Thymus (tissue), 14 donors: ENCODE measurements at places on chromosomes 2 and 18. TPM values are rescaled to one million over a fixed set of nuclear protein-coding genes. Genes with fewer than 3 reads are reported as not detected.

DNA sequence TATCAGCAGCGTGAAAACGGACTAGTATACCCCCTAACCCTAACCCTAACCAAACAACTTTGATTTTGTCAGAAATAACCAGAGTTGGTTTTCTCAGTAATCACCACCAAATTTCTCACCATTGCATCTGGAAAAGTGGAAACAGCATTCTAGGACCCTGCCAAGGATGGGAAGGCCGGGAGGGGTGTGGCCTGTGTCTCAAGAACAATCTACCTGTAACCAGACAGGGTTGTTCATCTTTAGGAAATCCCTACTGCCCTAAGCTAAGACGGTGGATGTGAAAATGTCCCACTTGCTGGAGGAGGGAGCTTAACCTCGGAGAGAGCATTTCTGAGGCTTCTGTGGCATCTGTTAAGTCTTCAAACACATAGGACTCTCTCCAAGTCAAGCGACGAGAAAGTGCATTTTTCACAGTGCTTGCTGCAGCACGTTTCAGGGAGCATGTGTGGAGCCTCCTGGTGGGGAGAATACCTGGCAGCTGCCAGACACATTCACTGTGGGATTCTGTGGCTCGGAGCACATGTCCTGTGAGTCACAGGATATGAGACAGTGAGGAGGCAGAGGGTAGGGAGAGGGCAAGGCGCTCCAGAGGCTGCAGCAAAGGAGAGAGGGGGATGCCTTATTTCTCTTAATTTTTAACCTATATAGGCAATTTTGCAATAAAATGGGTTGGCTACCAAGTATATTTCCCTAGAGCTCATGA is 207.5 kb downstream of the SPP2 start:
- H3K27me3 ChIP-seq: no peaks in the 10 kb centered on the region
- no peak overlapping the region for H3K4me3 ChIP-seq
- H3K4me1 ChIP-seq: peaks cover 2% of the 10 kb centered on the region

DNA sequence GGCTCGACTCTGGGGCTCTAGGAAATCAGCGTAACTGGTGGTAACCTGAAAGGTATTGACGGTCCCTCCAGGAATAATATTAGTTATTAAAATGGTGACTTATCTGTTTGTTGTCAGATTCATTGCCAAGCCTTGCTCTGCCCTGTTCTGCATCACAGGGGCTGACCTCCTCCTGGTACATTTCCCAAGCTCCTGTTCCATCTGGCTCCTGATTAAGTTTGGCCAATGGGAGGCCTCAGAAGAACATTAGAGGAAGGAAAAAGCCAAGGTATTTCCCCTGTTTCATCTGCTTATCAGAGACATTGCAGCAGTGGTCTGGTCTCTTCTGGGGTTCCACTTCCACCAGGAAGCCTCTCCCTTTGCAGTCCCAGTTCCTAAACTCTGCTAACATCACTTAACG is 527.0 kb downstream of the TNS1 start:
- no peaks in the 10 kb centered on the region for H3K36me3 ChIP-seq
- H3K4me1 ChIP-seq: no peaks in the 10 kb centered on the region
- no peak overlapping the region for H3K4me3 ChIP-seq
- no peak for DNase-seq
- H3K27me3 ChIP-seq: no peaks in the 10 kb centered on the region

- no peak overlapping the region for H3K4me3 ChIP-seq
- no peaks in the 10 kb centered on the region for H3K36me3 ChIP-seq
- no peaks in the 10 kb centered on the region for H3K27me3 ChIP-seq
- no peaks in the 10 kb centered on the region for H3K4me1 ChIP-seq
- no peak for DNase-seq
These were observed 639.8 kb upstream of the ZEB2 start for GRCh38 chr2:145159676-145160075.

Gene CCDC88A
- 40.8 TPM for total RNA-seq

GRCh38 chr2:17615728-17616351 is 75.3 kb downstream of the VSNL1 start:
- no peak overlapping the region for H3K27ac ChIP-seq
- H3K36me3 ChIP-seq: no peaks in the 10 kb centered on the region
- no peak for DNase-seq
- H3K27me3 ChIP-seq: no peaks in the 10 kb centered on the region
- no peak overlapping the region for H3K4me3 ChIP-seq

Gene C2orf42
- 15.7 TPM for total RNA-seq

DNA sequence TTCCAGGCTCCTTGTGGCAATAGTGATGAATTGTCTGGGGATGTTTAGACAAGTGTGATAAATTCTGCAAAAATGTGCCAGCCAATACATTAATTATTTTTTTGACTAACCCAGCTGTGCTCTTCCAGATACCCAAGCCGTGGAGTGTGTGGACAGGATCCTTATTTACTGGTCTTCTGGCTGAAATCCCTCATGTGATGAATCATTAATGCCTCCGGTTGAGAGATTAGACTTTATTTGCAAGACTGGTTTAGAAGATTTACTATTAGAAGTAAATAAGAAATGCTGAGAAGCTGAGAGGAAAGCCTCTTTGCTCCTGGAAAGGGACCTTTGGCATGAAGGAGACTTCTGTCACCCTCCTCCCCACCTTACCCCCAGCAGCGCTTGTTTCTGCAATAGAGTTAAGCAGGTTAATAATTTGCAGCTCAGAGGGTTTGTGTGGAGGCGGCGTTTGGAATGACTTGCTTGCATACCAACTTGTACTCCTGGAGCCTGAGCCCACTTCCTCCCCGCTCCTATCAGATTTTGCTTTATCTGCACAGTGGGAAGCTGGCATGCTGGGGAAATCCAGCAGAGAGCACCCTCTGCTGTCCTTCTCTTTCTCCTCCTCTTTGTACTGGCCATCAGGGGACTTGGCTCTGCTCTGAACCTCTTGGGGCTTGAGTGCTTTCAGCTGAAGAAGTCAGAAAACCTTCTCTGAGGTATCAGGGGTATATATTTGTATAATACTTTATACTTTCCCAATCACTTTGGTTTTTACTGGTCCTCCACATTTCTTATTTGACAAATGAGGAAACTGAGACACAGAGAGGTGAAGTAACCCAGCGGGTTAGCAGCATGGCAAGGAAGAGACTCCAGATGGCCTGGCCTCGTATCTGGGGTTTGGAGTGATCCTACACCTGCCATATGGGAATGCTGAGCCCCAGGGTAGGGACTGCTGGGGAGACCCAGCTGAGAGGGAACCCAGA is 16.3 kb downstream of the SLC3A1 start:
- no peaks in the 10 kb centered on the region for H3K27me3 ChIP-seq
- DNase-seq: peak; percentile 4

DNA sequence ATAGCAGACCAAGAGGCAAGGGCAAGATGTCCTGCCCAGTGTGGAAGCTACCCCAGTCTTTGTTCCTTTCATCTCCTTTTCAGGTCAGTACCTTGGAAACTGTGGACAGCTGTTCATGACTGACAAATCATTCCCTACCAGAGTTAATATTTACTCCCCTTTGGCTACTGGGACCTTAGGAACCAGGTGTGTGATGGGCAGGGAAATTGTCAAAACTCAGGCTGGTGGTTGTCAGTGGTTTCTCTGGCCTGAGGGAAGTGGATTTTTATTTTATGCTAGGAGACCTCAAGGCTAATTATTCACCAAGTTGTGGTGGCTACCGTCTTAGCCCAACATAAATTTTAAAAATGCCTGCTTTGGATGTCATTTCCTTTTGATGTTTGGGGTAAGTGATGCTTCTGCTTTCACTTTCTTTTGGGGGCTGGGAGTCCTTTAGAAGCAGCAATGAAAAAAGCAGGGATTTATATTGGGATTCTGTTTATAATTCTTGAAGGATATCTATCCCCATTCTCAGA is 119.3 kb downstream of the SETBP1 start:
- no peak overlapping the region for H3K27ac ChIP-seq
- no peak overlapping the region for H3K4me3 ChIP-seq
- H3K27me3 ChIP-seq: no peaks in the 10 kb centered on the region
